ENCODE measurements at places on chromosomes 11 and 22. TPM values are rescaled to one million over a fixed set of nuclear protein-coding genes. Genes with fewer than 3 reads are reported as not detected.
A peak's percentile ranks its signal among the peaks of the same experiment; 100 is the strongest.

The OR52I1 gene
- total RNA-seq, result not detected

- peak overlapping the region; percentile 90 for H3K4me3 ChIP-seq
- H3K36me3 ChIP-seq, result no peaks in the 10 kb centered on the region
- H3K27me3 ChIP-seq, result no peaks in the 10 kb centered on the region
- peaks cover 53% of the 10 kb centered on the region for H3K4me1 ChIP-seq
- H3K27ac ChIP-seq, result peak overlapping the region; percentile 98
- DNase-seq, result no peak
These were observed 81.5 kb upstream of the PPARA start for GRCh38 chr22:46068593-46069491.

The FAM180B gene
- 3.4 TPM for total RNA-seq

DNA sequence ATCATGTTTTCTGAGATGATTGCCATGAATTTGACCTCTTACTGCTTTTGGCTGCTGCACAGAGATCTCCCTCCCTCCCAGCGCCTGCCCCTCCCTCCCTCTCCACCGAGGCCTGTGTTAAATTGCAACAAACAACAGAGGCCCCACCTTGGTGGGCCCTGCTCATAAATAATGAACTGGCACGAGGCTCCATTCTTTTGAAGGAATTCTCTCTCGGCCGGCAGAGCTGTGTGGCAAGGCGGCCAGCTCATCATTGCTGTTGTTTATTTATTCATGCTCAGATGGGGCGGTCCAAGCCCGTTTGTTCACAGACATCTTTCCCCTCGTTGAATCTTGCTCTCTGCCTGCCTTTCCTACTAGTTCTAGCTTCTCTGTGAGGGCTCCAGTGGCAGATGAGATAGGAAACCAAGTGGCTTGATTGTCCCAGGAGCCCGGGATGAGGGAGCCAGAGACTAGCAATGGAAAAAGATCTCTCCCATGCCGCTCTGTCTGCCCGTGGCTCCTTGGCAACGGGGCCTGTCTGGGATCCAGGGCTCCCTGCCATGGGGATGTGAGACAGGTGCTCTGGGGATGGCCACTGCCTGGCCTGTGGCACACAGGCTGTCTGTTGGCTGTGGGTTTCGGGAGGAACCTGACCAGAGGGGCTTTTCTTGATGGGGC, 192.6 kb downstream of the DSCAML1 start:
- H3K4me1 ChIP-seq, result no peaks in the 10 kb centered on the region
- H3K27ac ChIP-seq, result no peak overlapping the region
- DNase-seq, result no peak
- no peaks in the 10 kb centered on the region for H3K27me3 ChIP-seq

The LGALS12 gene
- total RNA-seq, result not detected

DNA sequence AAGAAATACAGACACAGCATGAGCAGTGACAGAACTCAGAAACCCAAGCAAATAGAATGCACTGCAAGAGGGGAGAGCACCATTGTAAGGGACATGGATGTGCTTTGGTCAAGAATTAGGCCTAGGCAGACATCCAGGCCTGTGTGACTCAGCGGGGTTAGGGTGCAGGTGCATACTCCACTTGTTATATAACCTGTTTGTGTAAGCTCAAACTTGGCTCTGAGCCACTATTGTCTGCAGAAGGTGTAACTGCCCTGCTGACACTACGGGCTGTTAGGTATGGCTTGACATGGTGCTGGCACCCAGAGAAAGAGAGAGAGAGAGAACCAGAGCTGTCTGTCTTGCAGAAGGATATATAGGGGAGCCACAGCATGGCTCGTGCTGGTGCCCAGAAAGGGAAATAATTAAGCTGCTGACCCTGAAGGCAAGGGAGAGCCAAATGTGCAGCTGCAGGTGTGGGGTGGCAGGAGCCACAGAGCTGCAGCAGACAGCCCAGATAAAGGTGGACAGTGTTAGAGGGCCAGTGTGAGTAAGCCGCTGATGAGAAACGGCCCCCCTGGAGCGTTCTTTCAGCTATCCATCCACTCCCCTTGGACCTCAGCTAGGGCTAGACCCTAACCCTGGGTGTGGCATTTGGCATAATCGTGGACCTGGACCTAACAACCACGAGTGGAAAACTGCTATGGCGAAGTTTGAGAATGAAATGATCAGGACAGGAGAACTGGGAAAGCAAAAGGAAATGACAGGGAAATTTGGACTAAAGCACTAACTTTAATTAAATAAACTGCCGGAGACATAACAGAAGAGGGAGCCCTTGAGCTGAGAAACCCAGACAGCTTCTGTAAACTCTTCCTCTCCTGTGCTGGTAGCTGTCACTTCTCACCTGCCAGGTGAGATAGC, 253.0 kb upstream of the CCDC179 start:
- no peak overlapping the region for H3K27ac ChIP-seq
- DNase-seq, result no peak

DNA sequence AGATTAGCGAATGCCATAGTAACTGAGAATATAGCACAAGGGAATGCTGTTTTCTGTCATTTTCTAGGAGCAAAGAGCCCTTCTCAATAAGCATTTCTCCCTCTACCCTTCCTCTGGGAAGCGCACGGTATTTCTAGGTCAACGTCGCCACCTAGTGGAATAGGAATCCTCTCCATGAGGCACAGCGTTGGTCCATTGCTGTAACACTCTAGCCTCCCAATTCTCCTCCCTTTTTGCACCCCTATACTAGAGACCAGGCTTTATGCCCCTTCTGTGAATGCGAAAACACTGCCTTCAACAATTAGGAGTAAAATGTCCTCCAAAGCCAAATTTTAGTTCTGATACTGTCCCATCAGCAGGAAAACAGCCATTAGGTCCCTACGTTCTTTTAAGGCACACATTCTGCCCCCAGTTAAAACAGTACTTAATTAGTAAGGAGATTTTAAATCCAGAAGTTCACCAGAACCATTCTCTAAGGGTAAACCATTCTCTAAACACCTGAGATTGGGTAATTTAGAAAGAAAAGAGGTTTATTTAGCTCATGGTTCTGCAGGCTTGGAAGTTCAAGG, 12.8 kb upstream of the HYLS1 start:
- H3K27me3 ChIP-seq, result no peaks in the 10 kb centered on the region
- DNase-seq, result no peak
- no peaks in the 10 kb centered on the region for H3K36me3 ChIP-seq
- no peak overlapping the region for H3K27ac ChIP-seq
- H3K4me3 ChIP-seq, result no peak overlapping the region
- H3K4me1 ChIP-seq, result no peaks in the 10 kb centered on the region

DNA sequence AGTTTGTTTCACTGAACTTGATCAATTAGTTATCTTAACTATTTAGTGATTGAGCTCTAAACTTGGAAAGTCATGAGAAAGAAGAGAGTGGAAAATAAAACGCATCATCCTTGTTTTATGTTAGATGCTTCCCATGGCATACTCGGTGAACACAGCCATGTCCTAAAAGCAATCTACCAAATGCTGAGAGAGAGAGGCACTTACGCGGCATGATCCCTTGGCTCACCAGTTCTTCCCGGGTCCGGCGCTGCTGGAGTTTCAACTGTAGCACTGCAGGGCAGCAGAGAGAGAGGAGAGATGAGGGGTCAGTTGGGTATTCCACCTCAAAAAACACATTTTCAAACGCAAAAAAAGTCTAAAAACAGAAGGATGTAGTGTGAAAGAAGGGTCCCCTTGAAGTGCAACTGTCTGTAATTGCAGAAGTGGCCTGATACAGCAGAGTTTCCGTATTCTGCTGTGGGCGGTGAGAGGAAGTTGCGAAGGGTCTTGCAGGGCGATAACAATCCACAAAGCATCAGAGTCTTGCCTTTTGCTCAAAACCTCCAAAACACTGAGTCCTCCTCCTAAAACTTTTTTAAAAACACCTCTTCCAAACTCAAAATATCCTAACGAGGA, 92.7 kb downstream of the SGSM3 start:
- no peaks in the 10 kb centered on the region for H3K4me1 ChIP-seq
- H3K4me3 ChIP-seq, result peak overlapping the region; percentile 53
- H3K27me3 ChIP-seq, result no peaks in the 10 kb centered on the region
- no peak overlapping the region for H3K27ac ChIP-seq
- no peaks in the 10 kb centered on the region for H3K36me3 ChIP-seq

The FBLN1 gene
- 587 TPM for total RNA-seq

- peaks cover 6% of the 10 kb centered on the region for H3K4me1 ChIP-seq
- DNase-seq, result no peak
- no peaks in the 10 kb centered on the region for H3K36me3 ChIP-seq
- H3K27ac ChIP-seq, result no peak overlapping the region
- H3K27me3 ChIP-seq, result no peaks in the 10 kb centered on the region
These were observed 23.9 kb upstream of the PANX2 start for GRCh38 chr22:50146439-50147238.

The ZP1 gene
- not detected for total RNA-seq

The MPEG1 gene
- 32.1 TPM for total RNA-seq

GRCh38 chr11:15640318-15640717, 525.6 kb downstream of the INSC start:
- H3K4me3 ChIP-seq, result no peak overlapping the region
- no peaks in the 10 kb centered on the region for H3K36me3 ChIP-seq
- no peak overlapping the region for H3K27ac ChIP-seq
- no peak for DNase-seq

GRCh38 chr11:134445601-134446325, 33.7 kb upstream of the B3GAT1 start:
- H3K36me3 ChIP-seq, result no peaks in the 10 kb centered on the region
- H3K27me3 ChIP-seq, result no peaks in the 10 kb centered on the region
- no peak for DNase-seq

The ARHGAP8 gene
- 4.0 TPM for total RNA-seq

- H3K36me3 ChIP-seq, result no peaks in the 10 kb centered on the region
- no peak overlapping the region for H3K4me3 ChIP-seq
- no peak for DNase-seq
- no peak overlapping the region for H3K27ac ChIP-seq
- peaks cover 12% of the 10 kb centered on the region for H3K4me1 ChIP-seq
These were observed 197.7 kb downstream of the CASP12 start for GRCh38 chr11:104700609-104701008.

- H3K4me1 ChIP-seq, result no peaks in the 10 kb centered on the region
- no peak overlapping the region for H3K4me3 ChIP-seq
- no peak for DNase-seq
These were observed 1.4 kb downstream of the CHRNA10 start for GRCh38 chr11:3669742-3670183.

- no peaks in the 10 kb centered on the region for H3K27me3 ChIP-seq
- no peak overlapping the region for H3K27ac ChIP-seq
- peaks cover 2% of the 10 kb centered on the region for H3K36me3 ChIP-seq
- DNase-seq, result no peak
- no peaks in the 10 kb centered on the region for H3K4me1 ChIP-seq
These were observed 103.2 kb downstream of the C11orf65 start for GRCh38 chr11:108364159-108364558.

DNA sequence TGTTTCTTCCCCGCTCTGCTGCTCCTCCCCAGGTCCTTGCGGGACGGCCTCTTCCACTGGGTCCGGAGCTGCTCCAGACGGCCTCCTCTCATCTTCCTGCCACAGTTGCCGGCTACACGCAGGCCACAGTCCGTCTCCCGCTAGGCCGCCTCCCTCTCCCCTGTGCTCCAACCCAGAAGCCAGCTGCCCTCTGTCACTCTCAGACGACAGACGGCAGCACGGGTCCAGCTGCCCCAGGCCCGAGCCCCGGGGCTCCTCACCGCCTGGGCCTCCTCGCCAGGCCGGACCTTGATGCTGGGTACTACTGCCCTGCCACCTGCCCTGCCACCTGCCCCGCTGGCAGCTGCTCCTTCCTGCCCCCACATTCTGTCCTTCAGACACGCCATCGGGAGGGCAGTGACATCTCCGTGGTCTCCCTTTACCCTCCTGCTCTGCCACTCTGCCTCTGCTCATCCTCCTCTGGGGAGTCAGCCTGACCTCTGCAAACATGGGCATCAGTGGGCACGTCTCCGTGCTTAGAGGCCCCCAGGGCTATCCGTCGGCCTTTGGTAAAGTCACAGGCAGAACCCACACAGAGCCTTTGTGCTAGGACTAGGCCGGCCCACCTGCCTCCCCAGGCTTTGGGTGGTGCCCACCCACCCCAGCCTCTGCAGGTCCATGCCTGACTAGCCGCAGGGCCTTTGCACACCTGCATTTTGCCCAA, 43.1 kb upstream of the TH start:
- DNase-seq, result no peak
- H3K27me3 ChIP-seq, result no peaks in the 10 kb centered on the region
- H3K27ac ChIP-seq, result no peak overlapping the region
- no peak overlapping the region for H3K4me3 ChIP-seq

DNA sequence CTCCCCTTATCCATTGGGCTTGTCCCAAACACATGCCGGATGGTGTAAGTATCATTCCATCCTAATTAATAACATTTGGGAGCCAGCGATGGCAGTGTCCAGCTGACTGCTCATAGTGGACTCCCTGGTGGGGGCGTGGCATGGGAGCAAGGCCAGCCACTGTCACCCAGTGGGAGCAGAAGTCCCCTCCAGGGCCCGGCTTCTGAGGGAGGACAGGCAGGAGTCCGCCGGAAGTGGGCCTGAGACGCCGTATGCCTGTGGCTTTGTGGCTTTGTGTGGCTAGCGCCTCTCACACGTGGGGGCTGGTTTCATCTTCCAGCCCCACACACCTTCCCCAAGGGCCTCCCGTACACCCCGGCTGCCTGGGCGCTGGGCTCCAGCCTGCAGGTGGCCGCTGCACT, 124.5 kb downstream of the KCNQ1 start:
- H3K4me3 ChIP-seq, result no peak overlapping the region
- H3K4me1 ChIP-seq, result no peaks in the 10 kb centered on the region
- H3K27me3 ChIP-seq, result no peaks in the 10 kb centered on the region
- no peak overlapping the region for H3K27ac ChIP-seq
- no peak for DNase-seq

DNA sequence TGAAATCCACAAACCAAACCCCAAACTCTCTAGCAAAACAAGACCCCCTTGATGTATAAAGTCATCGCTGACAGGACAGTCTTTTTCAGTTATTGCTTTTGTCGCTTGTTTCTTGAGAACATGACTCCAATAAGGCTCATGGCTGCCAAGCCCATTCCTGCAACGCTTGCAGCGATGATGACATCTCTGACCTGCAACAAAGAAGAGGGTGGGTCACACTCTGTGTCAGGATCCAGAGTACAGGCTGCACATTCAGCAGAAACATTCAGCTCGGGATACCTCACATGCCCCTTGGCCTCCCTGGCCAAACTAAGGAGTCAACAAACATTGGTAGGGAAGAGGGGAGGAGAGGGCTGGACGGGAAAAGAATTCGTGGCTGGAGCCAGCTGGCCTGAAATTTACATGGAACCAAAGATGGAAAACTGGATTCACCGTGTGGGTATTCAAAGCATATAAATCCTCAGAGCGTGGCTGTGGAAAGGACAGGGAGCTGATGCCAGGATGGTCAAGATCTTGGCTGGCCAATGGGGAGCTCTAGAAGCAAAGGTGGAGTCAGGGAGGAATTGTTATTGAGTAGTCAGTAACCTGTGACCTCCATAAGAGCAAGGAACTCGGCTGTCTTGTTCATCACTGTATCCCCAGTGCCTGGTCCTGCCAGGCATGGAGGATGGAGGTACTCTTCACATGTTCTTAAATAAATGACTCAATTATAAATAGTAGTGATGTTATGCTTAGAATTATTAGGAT, 11.8 kb upstream of the PLAAT2 start:
- H3K4me1 ChIP-seq, result peaks cover 9% of the 10 kb centered on the region
- H3K27ac ChIP-seq, result peak overlapping the region; percentile 51
- peak; percentile 6 for DNase-seq

GRCh38 chr11:122749005-122749687, 89.2 kb upstream of the CRTAM start:
- no peak for DNase-seq
- no peak overlapping the region for H3K27ac ChIP-seq
- H3K27me3 ChIP-seq, result no peaks in the 10 kb centered on the region
- no peaks in the 10 kb centered on the region for H3K36me3 ChIP-seq
- no peak overlapping the region for H3K4me3 ChIP-seq

The CCDC34 gene
- total RNA-seq, result 2.3 TPM

The ASPHD2 gene
- total RNA-seq, result 2.6 TPM
